ENCODE measurements at places on chromosomes 3 and 15. TPM values are rescaled to one million over a fixed set of nuclear protein-coding genes. Genes with fewer than 3 reads are reported as not detected.

The EXOSC7 gene
- total RNA-seq: 29.5 TPM

The CYP8B1 gene
- not detected for total RNA-seq

The ROPN1 gene
- not detected for total RNA-seq

The PXYLP1 gene
- total RNA-seq: 41.5 TPM

The GOLGA8J gene
- 0.23 TPM for total RNA-seq

Measured in diencephalon (tissue), 1 donor.